Left renal pelvis (tissue), 4 donors: ENCODE measurements at places on chromosomes 6 and 20.

GRCh38 chr20:44129911-44130718 is 56.9 kb downstream of the JPH2 start:
- DNase-seq: no peak

- no peak for DNase-seq
Observed at GRCh38 chr6:56756791-56757587, 114.3 kb upstream of the DST start.

DNA sequence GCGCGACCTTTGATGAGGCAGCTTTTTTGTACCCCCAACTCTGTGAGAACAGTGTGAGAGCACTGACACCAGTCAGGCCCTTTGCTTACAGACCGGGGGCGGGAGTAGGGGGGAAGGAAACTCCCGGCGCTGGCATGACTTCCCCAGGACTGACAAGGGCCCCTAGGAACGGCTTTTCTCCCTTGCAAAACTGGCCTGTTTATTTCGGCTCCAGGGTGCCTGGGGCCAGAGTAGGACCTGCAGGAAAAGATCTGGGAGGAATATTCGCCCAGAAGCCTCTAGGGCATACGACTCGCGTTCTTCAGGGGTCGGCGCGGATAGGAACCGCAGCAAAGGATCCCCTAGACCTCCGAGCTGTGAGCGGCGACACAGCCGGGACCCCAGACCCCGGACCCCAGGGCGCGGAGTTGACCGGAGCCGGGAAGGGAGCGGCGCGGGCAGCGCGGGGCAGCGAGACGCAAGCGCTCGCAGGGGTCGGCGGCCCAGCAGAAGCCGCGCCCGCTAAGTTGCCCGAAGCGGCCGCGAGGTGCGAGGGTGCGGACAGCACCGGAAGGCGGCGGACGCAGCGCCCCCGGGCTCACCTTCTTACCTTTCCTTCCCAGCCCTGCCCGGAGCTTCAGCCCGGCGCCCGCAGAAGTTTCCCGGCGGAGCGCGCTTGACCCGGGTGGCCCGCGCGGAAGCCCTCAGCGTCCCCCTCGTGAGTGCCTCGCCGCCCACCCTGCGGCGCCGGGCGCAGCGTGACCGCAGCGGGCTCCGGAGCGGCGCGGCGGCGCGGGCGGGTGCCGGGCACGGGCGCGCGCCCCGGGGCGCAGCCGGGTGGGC is at the start of gene POPDC3:
Gene POPDC3, minus strand, starts transcription at position 771 of the 822 bp plus-strand sequence. CDS start 18,105 bp downstream, outside the sequence.
- no peak for DNase-seq

DNA sequence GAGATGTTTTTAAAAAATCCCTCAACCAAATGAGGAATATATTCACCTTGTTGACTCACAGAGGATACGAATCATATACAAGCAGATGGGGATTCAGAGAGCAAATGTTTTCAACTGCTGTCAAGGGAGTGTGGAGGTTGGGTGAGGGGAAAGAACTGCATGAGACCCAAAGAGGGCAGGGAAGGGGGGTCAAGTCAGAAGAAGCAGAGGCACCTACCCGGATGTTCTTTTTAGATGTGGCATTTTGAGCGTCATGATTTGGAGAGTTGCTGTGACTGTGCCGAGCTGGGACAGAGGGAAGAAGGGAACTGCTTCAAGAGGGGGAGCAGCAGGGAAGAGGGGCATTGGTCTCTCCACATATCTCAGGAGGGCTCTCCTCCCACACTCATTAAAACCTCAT is 191.3 kb upstream of the PROKR2 start:
- no peak for DNase-seq

GRCh38 chr20:54398814-54399213 is 76.6 kb upstream of the DOK5 start:
- DNase-seq: no peak

DNA sequence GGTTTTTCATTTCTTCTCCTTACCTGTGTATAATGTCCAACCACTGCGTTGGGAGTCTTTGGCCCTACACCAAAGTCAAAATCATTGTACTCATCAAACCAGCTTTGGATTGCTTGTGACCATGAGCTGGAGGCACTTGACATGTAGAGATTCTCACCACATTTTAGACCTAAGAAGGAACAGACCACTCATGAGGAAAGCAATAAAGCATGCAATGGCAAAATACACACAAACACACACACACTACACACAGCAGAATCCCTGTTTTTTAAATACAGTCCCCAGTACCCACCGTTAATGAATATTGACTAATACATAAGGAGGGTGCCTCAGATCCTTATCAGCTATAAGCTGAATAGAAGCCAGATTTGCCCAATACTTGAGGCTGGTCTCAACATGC is 10.5 kb downstream of the CRISP3 start:
- DNase-seq: no peak

DNA sequence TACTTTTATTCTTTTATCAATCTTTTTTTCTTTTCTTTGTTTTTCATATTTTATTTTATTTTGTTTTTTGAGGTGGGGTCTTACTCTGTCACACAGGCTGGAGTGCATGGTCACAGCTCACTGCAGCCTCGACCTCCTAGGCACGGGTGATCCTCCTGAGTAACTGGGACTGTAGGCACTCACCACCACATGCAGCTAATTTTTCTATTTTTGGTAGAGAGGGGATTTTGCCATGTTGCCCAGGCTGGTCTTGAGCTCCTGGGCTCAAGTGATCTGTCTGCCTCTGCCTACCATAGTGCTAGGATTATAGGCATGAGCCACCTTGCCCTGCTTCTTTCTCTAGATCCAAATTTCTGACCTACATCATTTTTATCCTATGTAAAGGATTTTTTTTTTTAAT is 153.2 kb downstream of the CDKAL1 start:
- no peak for DNase-seq

GRCh38 chr20:63635431-63636141 is 8.7 kb upstream of the GMEB2 start:
- no peak for DNase-seq

DNA sequence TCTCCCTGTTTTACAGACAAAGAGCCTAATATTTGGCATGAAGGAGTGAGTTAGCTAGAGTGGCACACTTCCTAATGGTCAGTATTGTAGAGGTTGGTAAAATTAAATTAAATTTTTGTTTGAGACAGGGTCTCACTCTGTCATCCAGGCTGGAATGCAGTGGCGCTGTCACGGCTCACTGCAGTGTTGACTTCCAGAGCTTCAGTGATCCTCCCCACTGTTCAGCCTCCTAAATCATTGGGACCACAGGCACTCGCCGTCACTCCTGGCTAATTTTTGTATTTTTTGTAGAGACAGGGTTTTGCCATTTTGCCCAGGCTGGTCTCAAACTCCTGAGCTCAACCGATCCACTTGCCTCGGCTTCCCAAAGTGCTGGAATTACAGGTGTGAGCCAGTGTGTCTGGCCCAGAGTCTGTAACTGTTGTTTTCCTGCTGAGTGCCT is 70.9 kb downstream of the SCAND1 start:
- DNase-seq: no peak

- DNase-seq: no peak
Observed at GRCh38 chr20:23663180-23663579, 25.4 kb upstream of the CST3 start.

DNA sequence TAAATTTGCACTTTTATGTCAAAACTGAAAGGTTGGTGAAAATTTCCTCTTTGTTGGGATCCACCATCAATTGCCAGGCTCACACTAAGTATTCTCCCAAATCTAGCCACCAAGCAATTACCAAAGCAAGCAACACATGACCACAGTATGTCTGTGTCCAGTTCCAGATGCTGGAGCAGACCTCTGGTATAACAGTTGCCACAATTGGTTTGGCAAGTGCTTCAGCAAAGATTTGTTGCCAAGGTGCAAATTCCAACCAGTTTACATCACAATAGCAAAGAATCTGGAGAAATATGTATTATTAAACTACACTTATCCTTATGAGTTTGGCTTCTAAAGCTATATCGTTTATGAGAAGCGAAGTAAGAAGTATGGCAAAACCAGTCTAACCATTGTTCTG is 6.4 kb downstream of the GTF2H5 start:
- no peak for DNase-seq

- DNase-seq: no peak
Observed at GRCh38 chr20:40508821-40509220, 180.2 kb downstream of the MAFB start.

DNA sequence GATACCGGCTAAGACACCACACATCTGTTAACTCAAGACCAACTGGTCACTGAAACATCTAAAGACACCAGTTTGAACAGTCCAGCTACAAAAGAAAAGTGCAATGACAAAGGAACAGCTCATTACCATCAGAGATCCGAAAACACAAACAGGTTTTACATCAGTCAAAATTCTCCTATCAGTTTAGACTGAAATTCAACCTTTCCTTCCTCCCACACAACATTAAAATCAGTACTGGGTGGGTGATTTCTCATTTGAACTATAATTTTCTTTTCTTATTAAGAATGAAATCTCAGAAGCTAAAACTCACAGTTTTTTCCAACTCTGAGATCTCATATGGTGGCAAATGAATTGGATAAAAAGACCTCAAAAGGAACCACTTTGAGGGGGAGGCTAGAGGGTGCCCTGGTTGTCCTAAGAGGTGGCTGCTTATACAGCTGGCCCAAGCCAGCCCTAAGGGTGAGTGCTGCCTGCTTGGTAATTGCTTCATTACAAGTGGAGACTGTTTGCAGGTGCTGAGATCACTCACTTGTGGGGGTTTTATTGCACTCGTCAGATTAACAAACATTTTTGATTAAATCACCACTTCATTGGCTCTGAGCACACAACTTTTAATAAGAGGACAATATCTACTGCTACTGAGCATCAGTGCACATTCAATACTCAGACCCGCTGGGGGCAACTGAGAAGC is 4.3 kb downstream of the CCDC167 start:
- no peak for DNase-seq

DNA sequence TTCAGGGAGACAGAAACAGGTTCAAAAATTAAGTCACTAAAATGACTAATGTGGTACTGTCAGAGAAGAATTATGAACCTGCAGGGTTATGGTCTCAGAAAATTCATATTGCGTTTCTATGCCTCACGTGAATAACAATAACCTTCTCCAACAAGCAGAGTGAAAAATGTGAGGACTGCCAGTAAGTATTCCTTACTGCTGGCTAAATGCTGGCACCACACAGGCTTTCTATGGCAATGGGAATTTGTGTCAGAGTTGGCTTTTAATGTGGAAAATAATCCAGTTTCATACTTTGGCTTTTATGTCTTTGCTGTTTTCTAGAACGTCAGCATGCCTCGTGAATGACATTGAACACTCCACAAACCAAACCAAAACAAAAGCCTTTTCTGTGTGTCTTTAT is 656.0 kb downstream of the KIF16B start:
- DNase-seq: no peak

GRCh38 chr20:59808729-59809381 is 124.6 kb downstream of the SYCP2 start:
- no peak for DNase-seq

- no peak for DNase-seq
Observed at GRCh38 chr6:157952861-157953351, 28.8 kb upstream of the SYNJ2 start.

DNA sequence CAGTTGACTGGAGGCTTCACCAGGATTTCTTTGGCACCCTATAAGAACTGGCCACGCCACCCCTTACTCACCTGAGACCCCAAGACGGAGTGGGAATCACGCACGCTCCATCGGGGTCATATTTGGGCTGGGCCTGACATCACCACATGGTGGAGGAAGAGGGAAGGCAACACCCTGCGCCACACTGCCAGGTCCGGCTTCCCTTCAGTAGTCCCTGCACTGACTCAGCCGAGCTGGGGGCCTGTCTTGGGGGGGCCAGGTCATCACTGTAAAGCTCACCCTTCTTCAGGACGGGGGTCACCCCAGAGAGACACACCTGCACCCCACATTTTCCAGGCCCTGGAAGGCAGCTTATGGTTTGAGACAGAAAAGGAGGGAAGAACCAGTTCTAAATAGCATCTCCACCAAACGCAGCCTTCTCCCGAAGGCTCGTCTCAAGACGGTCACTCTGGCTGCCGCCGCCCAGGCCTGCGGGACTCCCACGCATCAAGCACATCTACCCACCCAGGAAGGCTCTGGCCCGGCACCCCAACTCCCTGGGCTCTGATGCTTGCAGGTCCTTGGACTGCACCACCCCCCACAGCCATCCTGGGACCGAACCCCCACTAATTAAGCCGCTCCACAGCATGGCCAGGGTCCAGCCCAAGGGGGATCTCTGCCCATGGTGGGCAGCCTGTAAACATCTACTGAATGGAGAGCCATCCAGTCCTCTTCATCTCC is 51.8 kb downstream of the GINS1 start:
- DNase-seq: no peak

- DNase-seq: no peak
Observed at GRCh38 chr6:2439082-2439481, 193.7 kb upstream of the GMDS start.

GRCh38 chr6:170286934-170287265 is 4.0 kb downstream of the DLL1 start:
- DNase-seq: no peak

GRCh38 chr6:154236646-154237301 is 119.8 kb downstream of the IPCEF1 start:
- DNase-seq: no peak

GRCh38 chr20:1790386-1790785 is 104.8 kb upstream of the SIRPA start:
- DNase-seq: no peak

- no peak for DNase-seq
Observed at GRCh38 chr6:88089708-88090107, 42.1 kb downstream of the SPACA1 start.

DNA sequence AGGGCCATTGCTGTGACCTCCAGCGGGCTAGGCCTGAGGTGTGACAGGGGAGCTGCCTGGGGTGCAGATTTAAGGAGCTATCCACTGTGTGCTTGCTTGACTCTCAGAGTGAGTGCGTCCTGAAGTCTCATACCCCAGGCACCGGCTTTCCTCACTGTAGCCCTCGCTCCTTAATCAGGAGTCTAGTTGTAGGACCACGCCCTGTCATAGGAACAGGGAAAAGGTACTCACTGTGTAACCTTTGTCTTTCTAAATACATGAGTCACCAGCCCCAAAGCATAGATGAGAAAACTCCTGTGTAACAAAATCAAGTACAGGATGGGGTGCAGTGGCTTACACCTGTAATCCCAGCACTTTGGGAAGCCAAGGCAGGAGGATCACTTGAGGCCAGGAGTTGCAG is 141.7 kb downstream of the TMEM242 start:
- no peak for DNase-seq

GRCh38 chr20:44187054-44187771 is at the start of gene JPH2:
JPH2 (minus strand) TSS chr20:44187188; CDS start chr20:44186705, 483 bp downstream.
- DNase-seq: no peak
